Hindlimb muscle (tissue), 1 donor: ENCODE measurements at places on chromosomes 16 and 17. TPM values are rescaled to one million over a fixed set of nuclear protein-coding genes. Genes with fewer than 3 reads are reported as not detected.

DNA sequence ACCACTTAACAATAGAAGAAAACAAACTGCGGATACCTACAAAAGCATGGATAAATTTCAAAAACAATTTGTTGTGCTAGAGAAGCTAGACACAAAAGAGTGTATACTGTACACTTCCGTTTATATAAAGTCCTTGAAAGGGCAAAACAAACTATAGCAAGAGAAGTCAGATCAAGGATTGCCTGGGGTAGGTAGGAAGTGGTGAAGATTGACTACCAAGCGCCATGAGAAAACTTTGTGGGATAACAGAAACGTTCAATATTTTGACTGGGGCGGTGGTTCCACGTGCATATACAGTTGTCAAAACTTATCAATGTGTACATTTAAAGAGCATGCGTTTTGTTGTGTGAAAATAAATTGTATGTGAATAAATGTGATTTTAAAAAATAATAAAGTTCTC is 55.6 kb upstream of the CCL2 start:
- DNase-seq: no peak

DNA sequence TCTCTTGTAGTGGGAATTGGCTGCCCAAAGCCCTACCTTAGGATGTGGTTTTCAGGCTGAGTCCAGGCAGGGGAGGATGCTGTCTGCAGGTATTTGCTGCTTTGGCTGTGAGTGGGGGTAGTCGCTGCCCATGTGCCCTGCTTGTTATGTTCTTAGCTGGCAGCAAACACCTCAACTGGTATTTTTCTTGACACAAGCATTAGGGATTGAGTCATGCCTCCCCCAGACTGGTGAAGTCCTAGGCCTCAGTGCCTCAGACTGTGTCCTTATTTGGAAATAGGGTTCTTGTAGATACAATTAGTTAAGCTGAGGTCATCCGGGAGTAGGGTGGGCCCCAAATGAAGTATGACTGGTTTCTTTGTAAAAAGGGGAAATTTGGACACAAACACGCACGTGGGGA is 808.3 kb upstream of the EEF2KMT start:
- no peak for DNase-seq

DNA sequence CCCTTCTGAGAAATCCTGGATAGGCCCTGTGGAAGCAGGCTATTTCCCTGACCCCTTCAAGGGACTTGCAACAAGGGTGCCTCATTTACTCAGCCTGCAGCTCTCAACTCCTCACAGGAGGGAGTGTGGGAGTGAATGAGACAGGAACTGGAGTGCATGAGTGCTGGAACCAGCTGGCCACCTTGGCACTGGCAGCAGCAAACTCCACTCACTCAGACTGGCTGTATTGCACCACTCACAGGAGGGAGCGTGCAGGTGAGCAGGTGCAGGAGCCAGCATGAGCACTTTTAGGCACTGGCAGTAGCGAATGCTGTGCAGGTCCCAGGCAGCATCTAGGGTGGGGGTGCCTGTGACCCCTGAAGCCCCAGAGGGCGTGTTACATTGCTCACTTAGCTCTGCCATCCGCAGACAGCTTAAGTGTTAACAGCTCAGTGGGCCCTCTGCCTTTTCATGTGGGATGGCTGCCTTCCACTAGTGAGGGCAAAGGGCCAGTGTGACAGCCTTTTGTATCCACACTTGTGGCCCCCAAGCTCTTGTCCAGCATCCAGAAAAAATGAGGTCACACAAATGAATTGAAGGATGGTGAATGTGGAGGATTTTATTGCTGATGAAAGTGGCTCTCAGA is 11.0 kb upstream of the ZNHIT3 start:
- DNase-seq: no peak

- DNase-seq: no peak
Observed at GRCh38 chr17:66002063-66002585, 189.8 kb downstream of the CEP112 start.

- no peak for DNase-seq
Observed at GRCh38 chr16:84446084-84446483, 58.4 kb downstream of the MEAK7 start.

DNA sequence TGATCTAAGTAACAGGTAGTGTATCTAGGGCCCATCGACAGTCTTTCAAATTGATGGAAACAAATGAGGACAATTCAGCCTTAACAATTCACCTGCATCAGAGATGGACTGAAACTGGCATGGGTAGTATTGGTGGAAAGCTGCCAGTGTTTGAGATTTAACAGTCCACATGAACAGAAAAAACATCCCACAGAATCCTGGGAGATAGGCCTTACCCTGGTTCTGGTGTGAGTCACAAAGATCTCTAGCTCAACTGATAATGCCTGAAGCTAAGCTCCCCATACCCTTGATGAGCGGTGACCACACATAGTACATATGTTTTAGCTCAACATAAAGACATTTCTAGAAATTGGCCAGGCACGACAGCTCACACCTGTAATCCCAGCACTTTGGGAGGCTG is 21.9 kb downstream of the CRK start:
- DNase-seq: no peak

- DNase-seq: no peak
Observed at GRCh38 chr17:48915459-48916282, 7.5 kb downstream of the UBE2Z start.

DNA sequence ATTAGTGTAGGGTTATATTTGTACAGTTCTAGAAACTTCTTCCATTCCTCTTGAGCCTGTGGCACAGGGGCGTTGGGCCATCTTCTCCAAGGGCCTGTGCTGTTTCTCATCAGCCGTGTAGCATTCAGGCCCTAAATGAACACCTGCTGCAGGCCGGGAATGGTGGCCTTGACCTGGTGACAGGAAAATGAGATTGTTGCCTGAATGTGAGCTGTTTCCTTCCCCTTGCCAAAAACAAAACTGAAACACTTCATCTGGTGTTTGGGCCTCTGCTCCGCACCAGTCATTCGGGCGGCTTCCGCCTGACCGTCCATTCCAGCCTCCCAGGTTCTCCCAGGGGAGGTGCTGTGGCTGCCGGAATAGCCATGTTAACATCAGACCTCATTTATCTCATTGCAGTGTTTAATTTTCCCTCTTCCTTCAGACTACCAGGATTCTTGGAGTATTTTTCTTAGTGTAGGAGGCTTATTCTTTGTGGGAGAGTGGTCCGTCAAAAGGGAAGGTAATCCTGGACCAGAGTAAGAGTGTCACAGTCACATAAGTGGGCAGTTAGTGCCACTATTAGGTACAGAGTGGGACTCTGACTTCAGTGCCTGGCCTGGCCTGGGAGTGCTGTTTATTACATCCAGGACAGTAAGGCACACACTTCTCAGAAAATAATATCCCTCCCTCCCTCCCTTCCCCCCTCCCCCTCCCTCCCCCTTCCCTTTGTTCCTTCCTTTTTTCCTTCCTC is 61.9 kb downstream of the WWP2 start:
- no peak for DNase-seq

DNA sequence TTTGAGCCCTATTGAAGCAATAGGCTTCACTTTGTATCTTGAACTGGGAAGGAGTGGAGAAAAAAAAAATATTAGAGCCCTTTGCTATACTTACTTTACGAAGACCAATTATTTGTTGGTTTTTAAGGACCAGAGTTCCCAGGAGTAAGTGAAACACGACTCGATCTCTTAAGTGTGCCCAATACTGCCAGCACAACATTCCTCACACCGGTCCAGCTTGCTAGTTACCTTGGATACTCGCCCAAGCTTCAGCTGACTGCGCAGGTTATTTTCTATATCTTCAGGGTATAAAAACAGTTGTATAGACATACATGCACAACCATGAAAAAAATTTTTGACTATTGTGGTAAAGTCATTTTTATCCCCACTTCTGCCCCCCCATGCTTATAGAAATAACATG is 72.1 kb downstream of the RPTOR start:
- DNase-seq: no peak

GRCh38 chr17:9185688-9186284 is 164.5 kb downstream of the NTN1 start:
- no peak for DNase-seq

DNA sequence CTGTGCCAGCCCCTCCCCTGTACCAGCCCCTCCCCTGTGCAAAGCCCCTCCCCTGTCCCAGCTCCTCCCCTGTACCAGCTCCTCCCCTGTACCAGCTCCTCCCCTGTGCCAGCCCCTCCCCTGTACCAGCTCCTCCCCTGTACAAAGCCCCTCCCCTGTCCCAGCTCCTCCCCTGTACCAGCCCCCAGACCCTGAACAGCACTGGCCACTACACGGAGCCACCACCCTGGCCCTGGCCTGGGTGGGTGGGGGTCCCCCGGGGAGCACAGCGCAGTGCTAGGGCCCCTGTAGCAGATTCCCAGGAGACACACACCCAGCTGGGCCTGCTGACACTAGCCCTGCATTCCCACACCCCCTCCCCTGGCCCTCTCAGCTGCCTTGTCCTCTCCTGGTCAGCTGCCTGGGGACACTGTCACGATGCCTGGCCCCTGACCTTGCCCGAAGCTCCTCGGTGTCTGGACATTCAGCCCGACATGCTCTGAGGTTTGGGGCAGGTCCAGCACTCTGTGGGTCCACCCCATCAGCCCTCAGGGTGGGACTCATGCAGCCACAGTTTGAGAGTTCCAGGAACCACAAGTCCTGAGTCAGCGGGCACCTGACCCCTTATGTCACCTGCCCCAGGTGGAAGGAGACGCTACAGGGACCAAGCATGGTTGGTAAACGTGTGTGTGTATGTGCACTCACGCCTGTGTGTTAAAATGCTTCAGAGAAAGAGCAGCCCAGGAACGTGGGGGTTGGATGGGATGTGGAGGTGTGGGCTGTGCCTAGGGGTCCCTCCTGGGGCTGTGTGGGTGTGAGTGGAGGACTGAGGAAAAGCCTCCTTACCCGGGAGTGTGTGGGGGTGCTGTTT is 114.2 kb downstream of the METRNL start:
- no peak for DNase-seq

DNA sequence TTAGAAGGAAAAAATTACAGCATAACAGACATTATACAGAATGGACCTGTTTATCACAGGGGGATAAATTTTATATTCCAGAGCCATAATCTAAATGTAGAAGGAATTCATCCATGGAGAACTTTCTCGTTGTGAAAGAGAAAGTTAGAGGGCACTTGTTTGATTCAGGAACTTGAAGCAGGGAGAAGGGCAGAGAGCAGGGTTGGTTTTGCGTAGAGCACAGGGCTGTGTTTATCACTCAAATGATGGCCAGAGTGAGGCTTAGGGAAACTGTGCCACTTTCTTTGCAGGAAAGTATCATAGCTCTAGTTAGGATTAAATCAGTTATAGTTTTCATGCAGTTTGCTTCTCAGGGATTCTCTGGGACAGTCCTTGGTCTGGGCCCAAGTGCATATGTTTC is 29.1 kb upstream of the MED13 start:
- DNase-seq: no peak

DNA sequence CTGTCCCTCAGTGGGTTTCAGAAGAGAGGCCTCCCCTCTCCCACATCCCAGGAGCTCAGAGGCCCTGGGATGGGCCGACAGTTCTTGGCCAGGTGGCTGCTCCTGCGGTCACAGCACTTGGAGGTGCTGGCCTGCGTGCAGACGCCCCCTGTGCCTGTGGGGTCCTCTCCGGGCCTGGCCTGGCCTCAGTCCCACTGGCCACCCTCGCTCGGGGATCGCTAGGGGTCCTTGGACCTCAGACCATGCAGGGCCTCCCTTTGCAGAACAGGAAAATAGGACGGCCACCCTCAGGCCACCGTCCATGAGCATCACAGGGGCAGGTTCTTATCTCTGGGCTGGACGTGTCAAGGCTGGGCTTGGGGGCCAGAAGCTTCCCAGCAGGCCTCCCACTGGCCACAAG is 30.0 kb downstream of the METRNL start:
- no peak for DNase-seq

DNA sequence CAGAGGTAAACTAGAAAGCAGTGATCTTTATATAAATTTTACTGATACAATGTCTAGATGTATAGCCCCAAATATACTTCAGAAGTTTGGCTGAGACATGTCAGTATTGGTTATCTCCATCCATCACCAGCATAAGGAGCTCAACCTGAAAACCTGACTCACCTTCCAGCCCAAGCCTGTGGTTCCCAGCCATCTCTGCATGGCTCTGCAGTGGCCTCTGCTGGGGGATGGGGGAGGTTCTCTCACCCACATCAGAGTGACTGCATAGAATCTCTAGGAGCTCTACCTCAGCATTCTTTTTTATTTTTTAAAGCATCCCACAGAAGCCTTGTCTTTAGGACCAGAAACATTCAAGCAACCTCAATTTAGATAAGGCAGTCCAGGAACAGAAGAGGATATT is 27.3 kb downstream of the USP7 start:
- no peak for DNase-seq

DNA sequence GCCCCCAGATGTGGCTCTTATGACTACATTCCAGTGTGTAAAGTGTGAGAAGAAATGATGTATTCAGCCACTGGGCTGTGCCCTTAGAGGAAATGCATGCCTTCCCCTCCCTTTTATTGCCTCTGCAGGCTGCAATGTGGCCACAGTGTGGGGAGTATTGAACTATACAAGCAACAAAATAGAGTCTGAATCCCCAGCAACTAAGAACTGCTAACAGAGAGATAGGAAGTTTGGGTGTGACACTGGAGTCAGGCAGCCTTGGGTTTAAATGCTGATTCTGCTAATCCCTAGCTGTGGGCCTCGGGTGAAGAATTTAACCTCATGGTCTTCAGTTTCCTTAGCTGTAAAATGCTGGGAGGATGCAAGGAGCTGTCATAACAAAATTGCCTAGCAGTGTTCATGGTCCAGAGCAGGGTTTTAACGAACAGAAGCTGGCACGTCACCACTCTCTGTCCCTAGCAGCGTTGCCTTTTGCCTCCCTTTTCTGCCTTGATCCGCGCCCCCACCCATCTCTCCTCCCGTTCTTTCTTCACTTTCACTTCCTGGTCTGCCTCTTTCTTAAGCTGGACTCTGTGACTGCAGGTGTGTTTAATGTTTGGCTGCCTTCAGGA is 50.3 kb downstream of the KPNA2 start:
- DNase-seq: no peak

GRCh38 chr17:51124640-51125503 is 4.2 kb upstream of the SPAG9 start:
- no peak for DNase-seq

- DNase-seq: no peak
Observed at GRCh38 chr17:21106316-21106715, 20.4 kb upstream of the DHRS7B start.

DNA sequence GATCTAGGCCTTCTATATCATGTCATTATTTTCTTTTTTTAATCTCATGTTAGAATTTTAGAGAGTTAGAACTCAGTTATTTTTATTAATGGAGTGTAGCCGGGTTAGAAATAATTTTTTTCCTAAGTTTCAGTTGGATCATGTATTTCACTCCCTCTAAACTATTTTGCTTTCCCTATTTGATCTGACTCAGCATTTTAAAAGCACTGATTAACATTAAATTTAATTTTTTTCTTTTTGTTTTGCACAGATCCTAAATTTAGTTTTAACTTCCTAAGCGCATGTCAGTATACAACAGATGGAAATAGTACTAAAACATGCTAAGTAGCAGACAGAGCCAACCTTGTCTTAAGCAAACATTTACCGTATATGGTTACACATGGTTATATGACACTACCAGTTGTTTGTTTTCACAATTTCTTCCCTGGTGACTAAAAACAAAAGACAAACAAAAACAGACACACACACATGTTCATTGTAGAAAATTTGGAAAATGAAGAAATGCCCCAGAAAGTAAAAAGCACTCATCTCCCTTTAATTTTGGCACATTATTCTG is 33.6 kb upstream of the RAB11FIP4 start:
- DNase-seq: no peak

Gene HCRT
- polyA plus RNA-seq: not detected

Gene TNS4
- polyA plus RNA-seq: 0.14 TPM

Gene IL17C
- not detected for polyA plus RNA-seq

Gene SOX8
- 43.7 TPM for polyA plus RNA-seq

Gene SNAI3
- polyA plus RNA-seq: 6.4 TPM

Gene MFAP4
- polyA plus RNA-seq: 233 TPM

Gene KCNJ2
- polyA plus RNA-seq: 3.4 TPM

Gene HOXB1
- not detected for polyA plus RNA-seq

Gene SLFN14
- 0.19 TPM for polyA plus RNA-seq

Gene OR1F1
- not detected for polyA plus RNA-seq

Gene CD300H
- polyA plus RNA-seq: not detected

Gene SLC47A1
- 1.3 TPM for polyA plus RNA-seq
